ENCODE measurements at places on chromosomes 4 and X.
A peak's percentile ranks its signal among the peaks of the same experiment; 100 is the strongest.

GRCh38 chr4:52600275-52600674 lies 58.8 kb downstream of the USP46 start:
- peaks cover 48% of the 10 kb centered on the region for H3K36me3 ChIP-seq
- no peak for DNase-seq
- H3K4me3 ChIP-seq, result no peak overlapping the region
- no peaks in the 10 kb centered on the region for H3K4me1 ChIP-seq

DNA sequence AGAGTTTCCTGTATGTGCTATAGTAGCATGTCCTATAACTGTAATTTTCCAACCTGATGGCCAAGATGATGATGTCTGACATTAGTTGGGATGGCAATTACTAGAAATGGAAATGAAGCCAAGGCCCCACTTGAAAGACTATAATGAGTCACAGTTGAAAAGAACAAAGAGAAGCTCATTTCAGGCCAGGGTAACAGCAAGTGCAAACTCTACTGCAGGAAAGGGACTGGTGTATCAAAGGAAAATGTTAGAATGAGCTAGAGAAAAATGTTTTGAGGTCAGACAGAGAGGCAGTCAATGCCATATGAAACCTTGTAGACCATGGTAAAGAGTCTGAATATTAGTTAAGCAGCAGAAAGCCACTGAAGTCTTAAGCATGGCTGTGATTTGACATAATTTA lies 146.2 kb upstream of the SH3RF1 start:
- no peak overlapping the region for H3K4me3 ChIP-seq
- no peak overlapping the region for H3K27ac ChIP-seq
- DNase-seq, result no peak
- peaks cover 3% of the 10 kb centered on the region for H3K4me1 ChIP-seq
- peaks cover 8% of the 10 kb centered on the region for H3K36me3 ChIP-seq
- no peaks in the 10 kb centered on the region for H3K27me3 ChIP-seq

DNA sequence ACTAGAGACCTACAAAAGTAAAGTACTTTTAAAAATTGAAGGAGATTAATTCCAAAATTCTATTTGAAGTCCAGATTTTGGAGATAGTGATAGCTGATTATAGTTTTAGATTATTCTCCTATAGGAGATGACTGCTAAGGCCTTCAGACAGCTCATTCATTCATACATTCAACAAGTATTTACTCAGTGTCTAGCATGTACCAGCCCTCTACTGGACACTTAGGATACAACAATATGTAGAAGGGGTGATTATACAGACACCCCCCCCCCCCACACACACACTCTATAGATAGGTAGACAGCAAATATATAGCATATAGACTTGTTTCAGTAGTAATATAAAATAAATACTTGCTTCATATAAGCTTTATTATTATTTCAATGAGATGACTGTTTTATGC lies 60.4 kb upstream of the TAF9B start:
- no peak overlapping the region for H3K27ac ChIP-seq
- H3K36me3 ChIP-seq, result no peaks in the 10 kb centered on the region
- no peak overlapping the region for H3K4me3 ChIP-seq
- DNase-seq, result no peak
- no peaks in the 10 kb centered on the region for H3K27me3 ChIP-seq

- no peak overlapping the region for H3K4me3 ChIP-seq
- no peak for DNase-seq
- H3K4me1 ChIP-seq, result peaks cover 21% of the 10 kb centered on the region
- H3K27ac ChIP-seq, result peak overlapping the region; percentile 3
- H3K36me3 ChIP-seq, result peaks cover 22% of the 10 kb centered on the region
These were observed 29.3 kb downstream of the RAP1GDS1 start for GRCh38 chr4:98290511-98290910.

DNA sequence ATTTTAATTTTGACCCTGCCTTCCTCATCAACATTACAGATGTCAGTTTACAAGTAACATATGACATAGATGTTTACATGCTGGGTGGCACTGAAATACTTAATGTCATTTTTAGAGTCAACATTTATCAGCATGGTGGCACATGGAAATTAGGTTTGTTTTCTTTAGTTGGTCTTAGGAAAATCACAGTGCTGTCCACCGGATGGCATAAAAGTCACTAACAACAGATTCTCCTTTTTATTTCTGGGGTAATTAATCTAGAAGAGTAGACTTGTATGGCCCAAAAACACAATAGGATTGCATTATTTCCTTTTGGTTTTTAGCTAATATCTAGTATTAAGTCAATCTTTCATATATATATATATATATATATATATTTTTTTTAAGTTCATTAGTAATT lies 88.6 kb upstream of the HHIP start:
- no peaks in the 10 kb centered on the region for H3K36me3 ChIP-seq
- no peak overlapping the region for H3K4me3 ChIP-seq
- H3K4me1 ChIP-seq, result peaks cover 2% of the 10 kb centered on the region
- H3K27me3 ChIP-seq, result peaks cover 3% of the 10 kb centered on the region

DNA sequence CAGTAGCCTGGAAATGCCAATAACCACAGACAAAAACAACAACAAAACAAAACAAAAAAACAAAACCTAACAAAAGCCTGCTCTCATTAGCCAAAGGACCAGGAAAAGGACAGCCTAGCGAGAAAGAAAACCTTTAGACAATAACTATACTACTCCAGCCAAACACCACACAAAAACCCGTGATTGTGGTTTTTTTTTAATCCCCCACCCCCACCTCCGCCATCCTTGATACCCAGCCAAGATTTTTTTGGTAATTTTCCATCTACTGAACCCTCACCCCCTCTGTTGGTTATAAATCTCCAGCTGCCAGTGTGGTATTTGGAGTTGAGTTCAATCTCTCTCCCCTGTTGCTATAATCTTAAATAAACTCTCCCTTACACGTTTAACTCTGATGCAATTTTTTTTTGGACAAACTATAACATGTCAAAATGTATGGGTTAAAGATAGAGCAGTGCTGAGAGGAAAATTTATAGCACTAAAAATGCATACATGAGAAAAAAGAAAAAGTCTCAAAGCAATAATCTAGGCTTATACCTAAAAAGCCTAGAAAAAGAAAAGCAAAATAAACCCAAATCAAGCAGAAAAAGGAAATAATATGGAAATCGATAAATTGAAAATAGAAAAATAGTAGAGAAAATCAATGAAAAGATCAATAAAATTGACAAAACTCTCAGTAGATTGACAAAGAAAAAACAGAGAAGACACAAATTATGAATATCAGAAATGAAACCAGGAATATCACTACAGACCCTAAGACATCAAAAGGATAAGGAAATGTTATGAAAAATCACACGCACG lies 83.7 kb downstream of the NAT8L start:
- DNase-seq, result no peak
- H3K27me3 ChIP-seq, result peaks cover 9% of the 10 kb centered on the region
- H3K4me1 ChIP-seq, result peaks cover 2% of the 10 kb centered on the region
- H3K27ac ChIP-seq, result no peak overlapping the region
- no peaks in the 10 kb centered on the region for H3K36me3 ChIP-seq
- H3K4me3 ChIP-seq, result no peak overlapping the region

- DNase-seq, result no peak
- H3K36me3 ChIP-seq, result peaks cover 4% of the 10 kb centered on the region
- no peak overlapping the region for H3K27ac ChIP-seq
- H3K4me1 ChIP-seq, result peaks cover 39% of the 10 kb centered on the region
- no peaks in the 10 kb centered on the region for H3K27me3 ChIP-seq
These were observed 38.7 kb downstream of the ARHGEF9 start for GRCh38 chrX:63746278-63746677.

GRCh38 chrX:18973527-18974192 lies 10.3 kb downstream of the PHKA2 start:
- no peaks in the 10 kb centered on the region for H3K27me3 ChIP-seq
- H3K36me3 ChIP-seq, result no peaks in the 10 kb centered on the region
- no peak for DNase-seq
- no peak overlapping the region for H3K4me3 ChIP-seq

DNA sequence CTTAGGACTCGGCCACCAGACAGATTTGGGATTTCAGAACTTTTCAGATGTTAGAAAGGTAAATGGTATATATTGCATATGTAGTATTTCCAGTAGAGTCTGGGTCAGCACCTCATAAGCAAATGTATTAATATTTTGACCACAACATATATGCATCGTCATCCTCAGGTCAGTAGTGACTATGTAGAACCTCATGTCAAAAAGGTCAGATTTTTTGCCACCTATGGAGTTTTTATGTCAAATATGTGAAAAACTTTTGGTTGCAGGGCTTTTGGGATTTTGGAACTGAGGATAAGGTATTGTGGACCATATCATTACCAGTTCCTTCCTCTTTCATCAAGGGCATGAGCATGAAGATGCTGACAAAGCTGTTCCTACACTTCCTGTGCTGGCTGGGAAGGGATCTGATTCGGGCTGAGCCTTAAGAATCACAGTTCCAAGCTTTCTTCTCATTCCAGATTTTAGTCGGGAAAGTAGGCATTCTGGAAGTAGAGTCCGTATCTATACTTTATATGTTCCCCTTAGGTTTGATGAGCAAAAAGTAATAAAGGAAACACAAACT lies 183.0 kb upstream of the PGRMC2 start:
- peaks cover 8% of the 10 kb centered on the region for H3K36me3 ChIP-seq
- H3K4me1 ChIP-seq, result no peaks in the 10 kb centered on the region
- no peak for DNase-seq
- H3K4me3 ChIP-seq, result no peak overlapping the region
- H3K27ac ChIP-seq, result no peak overlapping the region

GRCh38 chrX:626745-627509 lies 3.7 kb upstream of the SHOX start:
- H3K27ac ChIP-seq, result peak overlapping the region; percentile 14
- H3K27me3 ChIP-seq, result peaks cover 74% of the 10 kb centered on the region
- peaks cover 52% of the 10 kb centered on the region for H3K4me1 ChIP-seq
- peaks cover 7% of the 10 kb centered on the region for H3K36me3 ChIP-seq
- no peak for DNase-seq
- no peak overlapping the region for H3K4me3 ChIP-seq

GRCh38 chrX:140701480-140701879 lies 8.1 kb upstream of the LINC00632 start:
- no peaks in the 10 kb centered on the region for H3K4me1 ChIP-seq
- no peaks in the 10 kb centered on the region for H3K27me3 ChIP-seq
- no peak overlapping the region for H3K27ac ChIP-seq
- H3K4me3 ChIP-seq, result no peak overlapping the region

- H3K27ac ChIP-seq, result no peak overlapping the region
- H3K4me1 ChIP-seq, result peaks cover 30% of the 10 kb centered on the region
- DNase-seq, result no peak
- H3K4me3 ChIP-seq, result no peak overlapping the region
- peaks cover 40% of the 10 kb centered on the region for H3K36me3 ChIP-seq
These were observed 77.5 kb downstream of the DHRSX start for GRCh38 chrX:2423282-2423681.

DNA sequence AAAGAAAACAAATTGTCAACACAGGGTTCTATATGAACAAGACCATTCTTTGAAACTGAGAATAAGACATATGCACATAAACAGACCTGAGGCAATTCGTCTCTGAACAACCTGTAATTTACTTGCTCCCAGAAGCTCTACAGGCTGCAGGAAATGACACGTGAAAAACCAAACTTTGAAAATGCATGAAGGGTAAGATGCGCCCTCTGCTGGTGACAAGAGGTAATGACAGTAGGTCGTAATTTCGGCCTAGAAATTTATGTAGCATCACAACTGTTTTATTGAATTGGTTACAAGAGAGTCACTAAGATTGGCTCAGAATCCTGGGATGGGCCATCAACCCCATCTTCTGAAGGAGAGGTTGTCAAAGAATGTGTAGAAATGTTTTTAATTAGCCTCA lies 276.5 kb downstream of the PPP4R3C start:
- no peaks in the 10 kb centered on the region for H3K4me1 ChIP-seq
- no peak overlapping the region for H3K27ac ChIP-seq
- DNase-seq, result peak; percentile 2
- H3K4me3 ChIP-seq, result no peak overlapping the region
- no peaks in the 10 kb centered on the region for H3K36me3 ChIP-seq

GRCh38 chrX:4253092-4253491 lies 539.6 kb upstream of the PRKX start:
- H3K4me3 ChIP-seq, result no peak overlapping the region
- no peaks in the 10 kb centered on the region for H3K27me3 ChIP-seq
- no peaks in the 10 kb centered on the region for H3K36me3 ChIP-seq
- H3K4me1 ChIP-seq, result peaks cover 6% of the 10 kb centered on the region
- peak overlapping the region; percentile 21 for H3K27ac ChIP-seq
- DNase-seq, result no peak

GRCh38 chrX:68659385-68659784 lies 11.9 kb downstream of the STARD8 start:
- H3K27me3 ChIP-seq, result peaks cover 8% of the 10 kb centered on the region
- no peak for DNase-seq
- no peaks in the 10 kb centered on the region for H3K36me3 ChIP-seq
- H3K4me3 ChIP-seq, result no peak overlapping the region

DNA sequence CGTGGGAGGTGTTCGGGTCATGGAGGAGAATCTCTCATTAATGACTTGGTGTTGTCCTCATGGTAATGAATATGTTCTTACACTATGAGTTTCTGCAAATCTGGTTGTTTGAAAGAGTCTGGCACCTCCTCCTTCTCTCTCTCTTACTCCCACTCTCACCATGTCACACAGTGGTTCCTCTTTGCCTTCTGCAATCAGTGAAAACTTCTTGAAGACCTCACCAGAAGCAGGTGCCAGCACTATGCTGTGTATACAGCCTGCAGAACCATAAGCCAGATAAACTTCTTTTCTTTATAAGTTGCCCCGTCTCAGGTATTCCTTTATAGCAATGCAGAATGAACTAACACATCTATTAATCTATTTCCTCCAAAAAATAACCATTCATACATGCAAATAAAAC lies 275.0 kb downstream of the ANTXR2 start:
- no peaks in the 10 kb centered on the region for H3K27me3 ChIP-seq
- H3K36me3 ChIP-seq, result no peaks in the 10 kb centered on the region
- DNase-seq, result no peak
- H3K27ac ChIP-seq, result no peak overlapping the region

- H3K27me3 ChIP-seq, result peaks cover 4% of the 10 kb centered on the region
- H3K27ac ChIP-seq, result no peak overlapping the region
- no peaks in the 10 kb centered on the region for H3K36me3 ChIP-seq
These were observed 398.0 kb downstream of the SMARCA1 start for GRCh38 chrX:129125122-129125914.

DNA sequence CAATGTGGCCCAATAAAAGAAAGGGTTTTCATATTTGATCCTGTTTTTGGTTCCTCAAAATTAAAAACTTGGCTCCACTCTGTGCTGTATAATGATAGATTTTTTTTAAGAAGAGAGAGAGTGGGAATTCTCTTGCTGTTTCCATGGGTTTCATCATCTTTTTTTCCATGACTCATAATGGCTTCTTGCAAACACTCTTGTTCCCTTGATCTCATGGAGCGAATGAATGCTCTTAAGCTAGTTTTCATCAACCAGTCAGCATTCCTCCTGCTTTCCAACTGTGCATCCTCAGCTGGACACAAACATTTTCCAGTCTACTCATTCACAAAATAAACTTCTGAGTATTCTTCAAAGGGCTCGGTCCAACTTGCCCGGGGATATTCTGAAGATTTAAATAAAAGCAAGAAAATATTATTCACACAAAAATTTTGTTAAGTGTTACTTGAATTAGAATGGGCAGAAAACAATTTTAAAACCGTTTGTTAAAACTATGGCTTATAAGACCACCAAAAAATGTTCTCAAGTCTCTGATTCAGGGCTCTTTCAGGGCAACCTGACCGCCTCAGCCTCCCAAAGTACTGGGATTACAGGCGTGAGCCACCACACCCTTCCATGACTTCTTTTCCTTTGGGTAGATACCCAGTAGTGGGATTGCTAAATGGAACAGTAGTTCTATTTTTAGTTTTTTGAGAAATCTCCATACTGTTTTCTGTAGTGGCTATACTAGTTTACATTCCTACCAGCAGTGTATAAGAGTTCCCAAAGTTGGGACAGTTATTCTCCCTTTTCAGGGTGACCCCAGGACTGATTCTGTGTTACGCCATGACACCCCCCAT lies 64.7 kb downstream of the TMEM156 start:
- H3K27ac ChIP-seq, result no peak overlapping the region
- DNase-seq, result no peak
- H3K27me3 ChIP-seq, result no peaks in the 10 kb centered on the region
- no peak overlapping the region for H3K4me3 ChIP-seq

All from stimulated activated naive B cell treated with anti-CD40 and anti-IgM and Interleukin-4, amounts not matched to agents 10 μg/mL and 1 μg/mL and 100 μg/mL, for 72 hours (primary cell).